Hepatocyte (in vitro differentiated cells): ENCODE measurements at places on chromosomes 5 and 9.

GRCh38 chr5:96654209-96654608, 8.0 kb upstream of the CAST start:
- DNase-seq: no peak

DNA sequence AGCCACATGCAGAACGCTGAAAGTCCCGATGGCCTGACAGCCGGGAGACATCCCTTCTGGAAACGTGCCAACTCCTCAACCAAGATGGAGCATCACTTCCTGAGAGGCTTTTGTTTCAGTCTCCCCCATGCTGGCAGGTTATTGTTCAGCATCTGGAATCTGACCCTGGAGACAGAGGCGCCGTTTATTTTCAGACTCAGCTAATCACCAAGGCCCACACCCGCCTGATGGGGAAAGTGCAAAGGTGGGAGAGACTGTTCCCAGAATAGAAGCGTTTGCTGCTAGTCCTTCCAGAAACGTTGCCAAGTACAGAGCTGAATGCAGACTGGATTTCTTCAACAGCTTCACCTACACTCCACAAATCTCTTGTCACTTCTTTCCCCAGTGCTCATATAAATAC, 41.8 kb upstream of the S1PR3 start:
- DNase-seq: peak; percentile 46

DNA sequence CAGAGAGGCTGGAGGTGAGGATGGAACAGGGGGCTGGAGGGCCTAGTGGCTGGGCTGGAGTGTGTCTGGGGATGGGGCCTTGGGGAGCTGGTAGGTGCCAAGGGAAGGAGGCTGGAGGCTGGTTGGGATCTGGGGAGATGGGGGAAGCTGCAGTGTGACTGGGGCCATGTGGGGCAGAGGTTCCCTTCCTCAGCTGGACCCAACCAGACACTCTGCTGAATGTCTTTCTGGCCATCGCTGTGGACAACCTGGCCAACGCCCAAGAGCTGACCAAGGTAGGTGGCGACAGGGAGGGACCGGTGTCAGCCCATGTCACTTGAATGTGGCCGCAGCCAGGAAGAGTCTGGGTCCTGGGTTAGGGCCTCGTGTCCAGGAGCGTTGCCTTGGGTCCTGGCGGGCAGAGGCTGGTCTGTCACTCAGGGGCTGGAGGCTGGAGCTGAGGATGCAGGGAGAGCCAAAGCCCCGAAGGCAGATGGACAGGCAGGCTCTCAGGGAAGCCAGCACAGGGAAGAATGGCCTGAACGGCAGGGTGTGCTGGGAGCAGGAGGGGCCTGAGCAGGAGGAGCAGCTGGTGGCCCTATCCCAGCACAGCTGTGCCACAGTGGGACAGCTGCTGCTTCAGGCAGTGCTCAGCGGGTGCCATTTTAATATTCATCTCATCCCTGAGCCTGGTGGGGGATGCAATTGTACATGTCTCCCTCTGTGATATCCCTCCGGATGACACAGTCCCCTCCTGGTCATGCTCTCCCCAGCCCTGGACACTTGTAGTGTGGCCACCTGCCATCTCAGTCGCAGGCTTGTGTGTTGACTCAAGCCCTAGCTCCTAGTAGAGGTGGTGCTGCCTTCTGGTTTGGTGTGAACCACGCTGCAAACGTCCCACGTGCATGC, 132.5 kb downstream of the CACNA1B start:
- DNase-seq: no peak

DNA sequence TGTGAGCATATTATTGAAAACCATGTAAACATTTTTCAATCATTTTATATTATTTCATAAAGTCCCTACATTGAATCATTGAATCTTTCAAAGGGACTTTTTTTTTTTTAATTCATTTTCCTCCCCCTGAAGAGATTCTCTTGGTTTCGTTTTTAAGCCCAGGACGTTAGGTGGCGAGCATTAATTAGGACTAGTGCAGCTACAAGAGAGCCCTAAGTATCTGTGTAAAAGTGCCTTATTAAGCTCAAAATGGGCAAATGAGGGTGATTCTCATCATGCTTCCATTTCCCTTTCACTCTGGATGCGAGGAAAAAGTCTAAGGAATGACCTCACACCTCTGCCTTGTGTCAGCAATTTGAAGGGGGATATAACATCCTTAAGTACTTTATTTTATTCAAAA, 517.9 kb upstream of the ITGA1 start:
- no peak for DNase-seq

GRCh38 chr5:50420343-50420935, 20.6 kb downstream of the EMB start:
- DNase-seq: no peak

GRCh38 chr5:27403243-27403882, 365.0 kb upstream of the CDH9 start:
- DNase-seq: no peak

- no peak for DNase-seq
Measured at GRCh38 chr9:71514344-71514975, 253.9 kb downstream of the CEMIP2 start.

DNA sequence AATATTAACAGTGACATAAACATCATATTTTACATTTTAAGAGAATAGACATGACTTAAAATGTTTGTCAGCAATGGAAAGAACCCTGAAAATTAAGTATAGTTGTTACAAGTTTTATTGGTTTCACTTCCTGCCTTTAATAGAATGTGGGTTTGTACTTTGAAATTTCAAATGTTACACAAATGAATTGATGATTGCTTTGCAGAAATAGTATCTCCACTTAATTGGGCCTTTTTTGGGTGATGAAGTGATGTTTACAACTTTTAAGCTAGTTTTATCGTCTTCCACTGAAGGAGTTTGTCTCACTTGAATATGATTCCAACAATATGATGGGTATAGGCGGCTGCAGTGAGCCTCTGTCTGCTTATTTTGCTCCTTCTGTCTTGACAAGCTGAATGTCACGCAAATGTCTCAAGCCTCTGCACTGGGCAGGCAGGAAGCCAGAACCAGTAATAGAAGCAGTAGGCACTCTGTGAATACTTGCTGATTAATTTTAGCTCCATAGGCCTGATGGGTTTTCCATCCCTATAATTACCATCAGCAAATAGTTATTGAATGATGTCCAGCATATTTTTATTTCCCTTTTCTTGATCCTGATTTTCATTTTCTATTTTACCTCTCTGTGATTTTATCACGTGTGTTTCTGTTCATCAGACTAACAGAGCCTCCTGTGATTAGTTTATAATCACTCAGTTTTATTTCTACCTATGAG, 10.6 kb upstream of the NR3C1 start:
- DNase-seq: no peak
